ENCODE measurements at places on chromosomes 11 and 22. TPM values are rescaled to one million over a fixed set of nuclear protein-coding genes. Genes with fewer than 3 reads are reported as not detected.
A peak's percentile ranks its signal among the peaks of the same experiment; 100 is the strongest.

- DNase-seq: no peak
Measured at GRCh38 chr11:8034106-8034585, 46.9 kb upstream of the TUB start.

DNA sequence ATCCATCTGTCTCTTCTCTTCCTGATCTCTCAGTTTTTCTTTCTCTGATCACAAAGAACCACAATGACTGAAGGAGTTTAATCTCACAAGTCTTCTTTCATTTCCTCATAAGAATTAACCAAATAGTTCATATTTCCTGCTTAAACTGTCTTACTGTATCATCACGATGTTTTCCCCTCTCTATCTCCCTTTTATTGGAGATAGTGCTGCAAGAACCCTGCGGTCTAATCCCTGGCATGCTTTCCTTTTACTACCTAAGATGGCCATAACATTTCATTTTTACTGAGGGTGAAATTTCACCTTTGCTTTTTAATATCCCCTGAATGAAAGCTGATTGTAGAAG, 28.9 kb downstream of the CARD18 start:
- no peak for DNase-seq

DNA sequence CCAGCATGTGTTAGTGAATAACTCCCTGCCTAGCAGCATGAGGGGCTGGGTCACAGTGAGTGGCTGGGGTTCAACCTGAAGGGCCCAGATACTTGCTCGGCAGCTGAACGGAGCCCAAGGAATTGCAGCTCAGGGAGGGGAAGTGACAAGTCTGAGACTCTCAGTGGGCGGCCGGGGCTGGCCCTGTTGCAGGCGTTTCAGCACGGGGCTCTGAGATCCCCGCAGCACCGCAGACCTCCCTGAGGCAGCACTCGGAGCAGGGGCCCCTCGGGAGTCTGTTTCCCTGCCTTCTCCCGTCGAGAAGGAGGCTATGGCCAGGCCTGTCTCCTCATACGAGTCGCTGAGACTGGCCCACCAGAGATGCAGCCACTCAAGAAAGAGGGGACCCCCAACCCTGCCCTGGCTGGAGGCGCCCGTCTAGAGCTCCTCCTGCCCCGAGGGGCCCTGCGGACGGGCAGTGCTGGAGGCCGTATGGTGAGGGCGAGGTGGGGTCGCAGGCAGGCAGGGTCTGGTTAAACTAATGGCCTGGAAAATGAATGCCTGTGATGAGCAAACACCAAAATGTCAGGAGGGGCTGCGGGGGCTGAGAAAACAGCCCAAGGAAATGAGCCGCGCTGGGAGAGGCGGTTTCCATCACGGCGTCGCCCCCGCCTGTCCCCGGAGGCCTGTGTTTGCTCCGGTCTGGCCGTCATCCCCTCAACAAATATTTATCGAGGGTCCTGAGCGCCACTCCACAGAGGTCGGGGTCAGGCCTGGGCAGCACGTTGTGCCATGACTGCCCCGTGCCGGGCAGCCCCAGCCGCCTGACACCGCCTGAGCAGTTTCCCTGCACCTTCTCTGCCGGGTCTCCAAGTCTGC, 9.3 kb downstream of the TSSC4 start:
- peak; percentile 64 for DNase-seq

DNA sequence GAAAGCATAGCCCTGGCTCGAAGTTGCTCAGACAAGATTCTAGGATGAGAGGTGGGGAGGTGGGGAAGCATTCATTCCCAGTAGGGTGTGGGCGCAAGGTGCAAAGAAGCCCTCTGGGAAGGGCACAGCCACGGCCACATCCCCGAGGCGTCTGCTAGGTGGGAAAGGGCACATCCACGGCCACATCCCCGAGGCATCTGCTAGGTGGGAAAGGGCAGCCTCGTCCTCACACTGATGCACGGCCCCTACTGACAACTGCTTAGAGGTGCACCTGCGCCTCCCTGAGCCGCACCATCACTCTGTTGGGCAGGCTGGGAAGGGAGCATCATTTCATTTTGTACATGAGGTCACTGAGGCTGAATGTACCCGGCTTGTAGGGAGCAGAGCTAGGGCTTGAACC, 94.6 kb upstream of the PITPNB start:
- no peak for DNase-seq

- DNase-seq: no peak
Measured at GRCh38 chr22:50727678-50728522, 10.1 kb upstream of the ACR start.

The PACSIN3 gene
- 21.3 TPM for total RNA-seq

Data from stomach (tissue), 19 donors.